K562 (cell line): ENCODE measurements at places on chromosomes 1 and 21.

DNA sequence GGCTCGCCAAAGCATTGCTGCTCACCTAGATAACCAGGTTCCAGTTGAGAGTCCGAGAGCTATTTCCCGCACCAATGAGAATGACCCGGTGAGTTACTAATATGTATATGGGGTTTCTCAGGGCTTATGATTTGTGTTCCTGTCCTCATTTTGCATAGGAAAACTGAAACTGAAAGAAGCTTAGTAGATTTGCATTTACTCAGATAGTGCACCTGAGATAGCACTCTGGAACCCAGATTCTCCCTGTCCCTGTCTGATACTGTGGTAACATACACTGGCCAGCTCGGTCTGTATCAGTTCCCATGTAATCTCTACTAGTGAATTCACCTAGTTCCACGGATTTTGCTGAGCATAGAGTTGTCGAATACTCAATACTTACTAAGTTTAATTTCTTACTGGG, 28.1 kb downstream of the DAP3 start:
- no peak for DNase-seq

DNA sequence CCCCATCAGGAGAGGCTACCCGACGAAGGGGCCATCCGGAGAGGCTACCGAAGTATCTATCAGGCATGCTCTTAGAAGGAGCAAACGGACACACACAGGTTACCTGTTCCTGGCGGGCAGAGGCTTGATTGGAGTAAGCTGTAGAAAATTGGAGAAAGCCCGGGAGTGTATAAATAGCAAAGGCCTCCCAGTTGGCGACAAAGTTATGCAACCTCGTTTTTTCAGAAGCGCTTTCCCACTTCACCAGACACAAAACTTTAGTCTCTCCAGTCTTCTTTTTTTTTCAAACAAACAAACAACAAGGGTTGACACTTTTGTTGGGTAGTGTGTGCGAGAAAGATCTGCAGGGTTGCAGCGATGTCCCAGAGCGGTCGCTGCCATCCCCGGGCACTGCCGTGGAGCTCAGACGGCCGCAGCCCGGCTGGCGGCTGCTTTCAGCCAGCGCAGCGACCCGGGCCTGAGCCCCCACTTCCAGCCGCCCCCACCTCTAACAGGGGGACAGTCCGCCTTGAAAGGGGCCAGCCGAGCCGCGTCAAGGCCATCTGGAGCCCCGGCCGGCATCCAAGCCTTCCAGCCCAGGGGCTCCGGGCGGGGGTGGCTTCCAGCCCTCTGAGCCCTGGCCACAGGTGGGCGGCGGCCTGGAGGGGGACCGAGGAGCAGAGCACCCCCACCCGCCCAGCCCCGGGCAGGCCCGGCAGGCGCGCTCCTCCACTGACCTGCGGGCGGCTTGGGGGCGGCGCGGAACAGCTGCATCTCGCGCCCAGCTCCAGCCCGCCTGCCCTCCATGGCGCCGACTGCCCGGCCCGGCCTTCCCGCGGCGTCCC, 616 bp downstream of the MCOLN3 start:
- DNase-seq, result no peak

DNA sequence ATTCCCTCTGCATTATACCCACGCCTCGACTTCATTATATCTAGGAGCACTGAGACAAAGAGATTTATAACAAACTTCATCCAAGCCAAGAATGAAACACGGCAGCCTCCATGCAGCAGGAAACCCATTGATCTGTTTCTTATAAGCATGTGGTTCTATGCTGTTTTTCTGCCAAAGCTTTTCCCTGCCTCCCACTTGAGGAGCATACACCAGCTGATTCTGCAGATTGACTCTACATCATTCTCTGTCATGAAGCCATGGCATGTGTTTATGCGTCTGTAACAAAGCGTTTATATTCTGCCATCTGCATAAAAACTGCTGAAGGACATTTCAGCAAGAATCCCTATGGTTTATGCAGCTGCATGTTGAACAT, 102.0 kb downstream of the CYYR1 start:
- DNase-seq, result no peak

DNA sequence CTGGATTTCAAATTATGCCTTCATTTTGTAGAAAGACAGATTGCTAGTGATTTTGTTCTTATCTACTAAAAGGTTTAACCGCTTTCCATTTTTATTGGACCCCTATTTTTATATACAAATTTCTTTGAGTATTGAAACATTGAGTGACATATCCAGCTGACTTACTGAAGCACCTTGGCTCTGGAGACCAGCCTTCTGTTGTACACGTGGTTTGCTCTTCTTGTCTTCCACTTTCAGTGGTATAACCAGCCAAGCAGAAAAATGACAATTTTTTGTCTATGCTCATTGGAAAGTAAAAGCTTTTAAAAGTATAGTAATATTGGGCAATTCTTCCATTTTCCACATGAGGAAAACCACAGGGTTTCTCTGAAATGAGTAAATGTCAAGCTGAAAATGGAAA, 4.4 kb downstream of the F13B start:
- DNase-seq, result no peak

DNA sequence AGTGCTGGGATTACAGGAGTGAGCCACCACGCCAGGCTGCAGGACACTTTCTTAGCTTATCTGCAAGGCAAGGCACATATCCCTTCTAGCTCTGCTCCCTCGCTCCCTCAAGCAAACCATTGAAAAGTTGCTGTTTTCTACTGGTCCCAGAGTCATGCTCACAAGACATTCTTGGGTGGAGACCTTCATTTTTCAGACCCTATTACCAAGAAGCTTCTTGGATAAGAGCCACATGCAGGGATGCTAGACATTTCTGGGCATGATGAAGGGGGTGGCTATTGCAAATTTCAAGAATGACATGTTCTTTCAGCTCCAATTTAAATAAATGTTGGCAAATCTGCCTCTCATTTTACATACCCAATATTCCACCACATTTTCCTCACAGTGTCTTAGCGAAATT, 33.9 kb downstream of the CAPN9 start:
- no peak for DNase-seq
